Fibroblast of pulmonary artery (primary cell): ENCODE measurements at places on chromosomes 16 and 17.

- DNase-seq: no peak
Measured at GRCh38 chr17:55524440-55525220, 13.4 kb upstream of the SMIM36 start.

- no peak for DNase-seq
Measured at GRCh38 chr17:48543854-48544348, 1.0 kb downstream of the HOXB2 start.

GRCh38 chr17:149231-149630 is 11.9 kb downstream of the SCGB1C2 start:
- no peak for DNase-seq

- no peak for DNase-seq
Measured at GRCh38 chr17:18323007-18323406, 7.9 kb downstream of the SMCR8 start.

GRCh38 chr16:60206516-60206915 is 1472.4 kb upstream of the GOT2 start:
- DNase-seq: no peak

GRCh38 chr17:13346996-13347762 is 254.6 kb downstream of the HS3ST3A1 start:
- DNase-seq: peak; percentile 93

- no peak for DNase-seq
Measured at GRCh38 chr17:82287013-82287867, 13.7 kb upstream of the CSNK1D start.

DNA sequence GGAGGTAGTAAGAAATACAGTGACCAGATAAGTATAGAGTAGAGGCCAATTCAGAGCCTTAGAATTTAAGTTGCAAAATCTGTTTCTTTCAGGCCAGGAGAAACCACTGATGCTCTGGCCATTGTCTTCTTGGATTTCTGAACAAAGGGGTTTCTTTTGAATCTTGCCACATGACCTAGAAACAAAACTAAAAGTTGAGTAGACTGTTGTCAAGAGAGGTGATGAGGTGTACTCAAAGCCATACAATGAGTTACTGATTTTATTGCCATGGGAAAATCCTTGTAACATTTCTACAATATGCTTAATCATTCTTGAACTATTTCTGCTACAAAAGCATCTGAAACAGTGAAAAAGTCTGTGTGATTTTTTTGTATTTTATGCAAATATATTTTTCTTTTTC is 881.3 kb downstream of the CDH11 start:
- DNase-seq: peak; percentile 29

GRCh38 chr16:67923414-67924116 is 8.1 kb downstream of the CTRL start:
- DNase-seq: no peak

GRCh38 chr16:28473714-28474265 is 1.7 kb upstream of the NPIPB7 start:
- DNase-seq: no peak

GRCh38 chr17:78345791-78346494 is 13.9 kb downstream of the SOCS3 start:
- DNase-seq: no peak

DNA sequence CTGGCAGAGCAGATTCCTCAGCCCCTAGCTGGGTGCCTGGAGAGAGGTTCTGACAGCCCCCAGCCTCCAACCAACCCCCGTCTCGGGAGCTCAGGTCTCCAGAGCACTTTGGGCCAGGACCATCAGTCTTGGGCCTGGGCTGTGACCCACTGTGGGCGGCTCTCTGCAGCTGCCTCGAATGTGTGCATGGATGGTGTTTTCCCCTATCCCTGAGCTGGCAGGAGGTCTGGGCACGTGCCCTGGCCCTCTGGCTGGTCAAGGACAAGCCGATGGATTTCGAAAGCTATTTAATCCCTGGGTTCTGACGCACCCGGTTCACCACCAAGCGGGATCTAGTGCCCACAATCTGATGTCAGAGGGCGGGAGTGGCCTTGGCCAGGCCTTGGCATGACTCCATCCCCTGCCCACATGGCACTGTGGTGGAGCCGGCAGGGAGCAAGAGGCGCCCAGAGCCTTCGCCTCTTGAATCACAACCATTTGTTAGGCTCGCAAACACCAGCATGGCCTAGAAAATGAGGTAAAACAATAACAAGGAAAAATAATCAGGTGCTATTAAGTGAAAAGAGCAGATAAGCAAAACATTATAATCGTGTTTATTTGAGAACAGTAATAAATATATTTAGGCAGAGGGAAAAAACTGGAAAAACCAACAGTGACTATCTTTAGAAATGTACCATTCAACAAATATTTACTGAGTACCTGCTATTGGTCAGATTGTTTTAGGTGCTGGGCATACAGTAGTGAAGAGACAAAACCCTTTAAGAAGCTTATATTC is 69.3 kb upstream of the TOB1 start:
- no peak for DNase-seq

DNA sequence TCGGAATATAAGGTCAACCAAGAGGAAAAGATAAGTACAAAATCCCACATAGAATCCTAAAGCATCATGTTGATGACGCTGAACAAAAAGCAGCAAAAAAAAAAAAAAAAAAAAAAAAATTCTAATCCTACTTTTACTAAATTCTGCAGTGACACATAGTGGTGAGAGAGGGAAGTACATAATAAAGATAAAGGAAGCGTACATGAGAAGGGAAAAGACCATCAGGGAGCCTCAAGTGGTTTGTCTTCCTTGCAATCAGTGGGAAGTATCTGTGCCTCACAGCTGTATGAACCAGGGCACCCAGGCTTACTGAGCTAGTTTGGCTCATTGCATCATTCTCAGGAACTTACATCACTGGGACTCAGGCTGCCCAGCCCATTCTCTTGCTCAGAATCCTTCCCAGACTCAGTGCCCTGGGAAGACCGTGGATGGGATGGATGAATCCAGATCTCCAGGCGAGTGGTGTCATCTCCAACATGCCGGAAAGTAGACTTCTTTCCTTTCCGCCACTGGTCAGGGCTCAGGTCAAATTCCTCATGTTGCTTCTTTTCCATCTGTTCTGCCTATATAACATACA is 21.2 kb downstream of the SMG6 start:
- DNase-seq: peak; percentile 88

- no peak for DNase-seq
Measured at GRCh38 chr17:760371-760770, 8.3 kb upstream of the GEMIN4 start.

DNA sequence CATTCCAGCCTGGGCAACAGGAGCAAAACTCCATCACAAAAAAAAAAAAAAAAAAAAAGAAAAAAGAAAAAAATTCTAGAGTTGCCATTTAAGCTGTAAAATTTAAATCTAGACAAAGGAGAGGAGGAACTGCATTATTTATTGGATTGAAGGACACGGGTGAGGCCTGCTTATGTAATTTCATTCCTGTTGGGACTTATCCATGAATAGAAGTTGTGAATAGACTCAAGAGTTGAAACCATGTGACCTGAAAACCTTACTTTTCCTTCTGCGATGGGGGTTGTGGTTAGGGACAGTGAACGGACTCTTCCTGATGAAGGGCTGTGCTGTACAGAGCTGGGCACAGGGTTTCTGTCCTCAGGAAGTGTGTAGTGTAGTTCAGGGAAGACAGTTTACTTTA is 22.5 kb downstream of the BANP start:
- DNase-seq: no peak

DNA sequence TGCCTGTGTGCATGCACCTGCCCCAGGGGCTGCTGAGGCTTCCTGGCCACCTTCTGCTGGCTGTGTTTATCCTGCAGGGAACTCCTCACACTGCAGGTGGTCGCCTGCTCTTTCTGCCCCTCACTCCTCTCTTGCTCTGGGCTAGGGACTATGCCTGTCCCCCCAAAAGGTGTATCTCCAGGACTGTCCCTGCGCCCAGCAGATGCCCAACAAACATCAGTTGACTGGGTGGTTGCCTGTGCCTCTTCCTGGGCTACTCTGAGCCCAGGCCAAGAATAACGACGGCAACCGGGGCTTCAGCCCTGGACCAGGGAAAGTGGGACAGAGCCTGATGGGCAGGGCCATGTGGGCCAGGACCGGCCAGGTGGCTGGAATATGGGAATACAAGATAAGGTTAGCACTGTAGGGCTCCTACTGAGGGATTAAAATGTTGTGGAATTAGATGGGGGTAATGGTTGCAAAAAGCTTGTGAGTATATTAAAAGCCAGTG is 55.4 kb downstream of the VAC14 start:
- DNase-seq: no peak

- DNase-seq: no peak
Measured at GRCh38 chr16:85164838-85165516, 52.7 kb upstream of the CIBAR2 start.

GRCh38 chr16:64983963-64984362 is 137.9 kb downstream of the CDH11 start:
- DNase-seq: peak; percentile 90

DNA sequence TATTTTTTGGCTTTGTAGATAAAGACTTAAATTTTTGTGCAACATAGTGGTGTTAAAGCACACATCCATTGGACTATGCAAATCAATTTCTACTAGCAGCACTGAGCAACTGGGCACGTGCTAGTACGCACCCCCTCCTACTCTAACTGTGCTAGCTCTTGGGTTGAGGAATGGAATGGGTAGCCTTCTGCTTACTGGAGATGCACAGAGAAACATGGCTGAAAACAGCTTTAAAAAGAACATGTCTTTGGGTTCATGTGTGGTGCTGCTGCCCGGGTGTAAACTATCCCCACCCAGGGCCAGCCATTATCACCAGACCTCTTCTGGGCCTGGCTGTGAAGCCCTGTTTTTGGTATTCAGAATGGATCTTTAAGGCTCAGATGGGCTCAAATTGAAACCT is 7.3 kb downstream of the ESRP2 start:
- DNase-seq: no peak

DNA sequence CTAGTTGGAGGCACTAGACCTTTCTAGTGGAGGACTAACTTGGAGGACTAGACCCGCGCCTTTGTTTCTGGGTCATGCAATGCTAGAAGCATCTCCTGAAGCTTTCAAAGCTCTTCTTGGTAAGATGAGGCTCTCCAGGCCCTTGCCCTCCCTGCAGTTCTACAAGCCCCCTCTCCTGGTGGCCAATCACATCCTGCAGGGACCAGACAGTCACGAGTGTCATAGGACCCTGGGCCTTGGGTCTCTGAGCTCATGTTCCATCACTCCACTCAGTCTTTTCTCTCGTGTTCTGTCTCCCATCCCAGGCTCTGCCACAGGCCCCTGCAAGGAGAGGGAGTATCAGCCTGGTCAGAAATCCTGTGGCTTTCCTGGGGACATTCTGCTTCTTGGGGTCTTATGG is 119.6 kb downstream of the CYLD start:
- no peak for DNase-seq

- no peak for DNase-seq
Measured at GRCh38 chr17:6070430-6070912, 292 bp downstream of the WSCD1 start.

- no peak for DNase-seq
Measured at GRCh38 chr17:18318117-18318516, 3.0 kb downstream of the SMCR8 start.

DNA sequence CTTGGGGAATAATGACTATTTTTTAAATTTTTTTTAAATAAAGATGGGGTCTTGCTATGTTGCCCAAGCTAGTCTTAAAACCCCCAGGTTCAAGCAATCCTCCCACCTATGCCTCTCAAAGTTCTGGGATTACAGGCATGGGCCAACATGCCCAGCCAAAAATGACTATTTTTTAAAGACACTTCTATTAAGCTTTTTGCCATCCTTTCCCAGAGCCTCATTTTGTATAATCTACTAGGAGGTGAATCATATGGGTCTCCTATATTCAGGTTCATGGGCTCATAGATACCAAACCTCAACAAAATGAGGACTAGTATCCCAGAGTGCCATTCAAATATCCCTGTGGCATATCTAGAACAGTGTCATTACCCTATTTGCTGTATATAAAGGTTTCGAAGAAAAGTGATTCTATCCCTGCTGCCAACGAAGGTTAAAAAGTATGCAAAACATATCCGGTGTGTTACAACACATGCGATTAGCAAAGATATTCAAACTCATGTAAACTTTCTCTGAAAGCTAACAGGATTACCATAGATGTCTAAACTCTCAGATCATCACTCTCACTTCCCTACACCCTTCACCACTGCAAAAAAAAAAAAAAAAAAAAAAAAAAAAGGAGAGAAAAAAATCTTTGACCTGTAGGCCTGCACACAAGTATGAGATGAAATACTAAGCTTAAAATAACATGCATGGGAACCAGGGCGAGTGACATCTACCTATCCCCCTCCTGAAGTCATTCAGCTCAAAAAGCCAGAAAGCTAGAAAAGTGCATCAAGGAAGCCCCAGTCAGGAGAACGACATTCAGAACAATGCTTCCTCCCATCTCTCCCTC is 23.5 kb downstream of the XPO6 start:
- DNase-seq: peak; percentile 14

- no peak for DNase-seq
Measured at GRCh38 chr16:49558451-49558850, 184.8 kb downstream of the C16orf78 start.

- no peak for DNase-seq
Measured at GRCh38 chr16:57527610-57528360, 8.6 kb downstream of the CCDC102A start.

GRCh38 chr17:37239690-37240334 is 136.0 kb upstream of the C17orf78 start:
- DNase-seq: peak; percentile 62

- DNase-seq: no peak
Measured at GRCh38 chr17:82960419-82961271, 118.8 kb upstream of the METRNL start.

DNA sequence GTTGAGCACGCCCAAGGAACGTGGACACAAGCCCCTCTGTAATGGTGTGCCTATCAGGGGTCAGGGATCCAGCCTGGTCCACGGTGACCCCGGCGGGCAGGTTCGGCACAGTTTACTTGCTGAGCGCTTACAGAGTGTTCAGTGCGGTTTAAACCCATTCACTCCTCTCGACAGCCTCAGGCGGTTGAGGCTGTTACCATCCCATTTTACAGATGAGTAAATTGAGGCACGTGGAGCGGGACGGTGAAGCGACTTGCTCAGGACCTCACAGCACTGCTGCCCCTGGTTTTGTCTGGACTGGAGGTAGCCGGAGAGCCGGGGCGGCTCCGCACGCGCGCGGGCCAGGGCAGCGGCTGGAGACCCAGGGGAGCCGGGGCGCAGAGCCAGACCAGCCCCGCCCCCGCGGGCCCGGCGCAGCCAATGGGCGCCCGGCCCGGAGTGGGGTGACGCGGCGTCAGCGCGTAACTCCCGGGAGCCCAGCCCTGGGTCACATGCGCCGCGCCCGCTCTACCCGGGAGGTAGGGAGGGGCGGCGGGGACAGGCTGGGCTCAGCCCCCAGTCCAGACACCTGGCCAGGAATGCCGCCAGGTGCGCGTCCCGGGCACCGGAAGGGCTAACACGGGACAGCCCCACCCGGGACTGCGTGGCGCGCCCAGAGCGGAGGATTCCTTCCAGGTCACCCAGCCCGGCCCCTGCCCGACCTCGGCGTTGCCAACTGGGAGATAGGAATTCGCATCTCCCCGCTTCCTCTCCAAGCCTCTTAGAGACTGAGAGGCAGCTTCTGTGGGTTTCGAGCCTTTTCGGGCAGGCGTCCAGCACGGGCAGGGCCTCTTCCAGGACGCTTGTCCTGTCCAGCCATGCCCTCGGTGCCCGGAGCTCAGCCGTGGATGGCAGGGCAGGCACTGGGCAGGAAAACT is 3.3 kb upstream of the SREBF1 start:
- peak; percentile 87 for DNase-seq
